Cardiac muscle cell (in vitro differentiated cells and primary cell): ENCODE measurements at places on chromosomes 12 and 14. TPM values are rescaled to one million over a fixed set of nuclear protein-coding genes. Genes with fewer than 3 reads are reported as not detected.

Gene CDCA4
- total RNA-seq, result 36.7 and 47.7 TPM in 2 replicates

Gene CLEC4C
- total RNA-seq, result not detected in 2 replicates

Gene TMEM179
- 3.6 and 6.9 TPM in 2 replicates for total RNA-seq

Gene ADAM20
- total RNA-seq, result 0.04 and 0.74 TPM in 2 replicates

Gene LRTM2
- total RNA-seq, result not detected in 2 replicates

Gene CLEC9A
- total RNA-seq, result not detected in 2 replicates

Gene PAX9
- not detected in 2 replicates for total RNA-seq

Gene TEX22
- 2.5 and 3.7 TPM in 2 replicates for total RNA-seq

Gene INHBC
- 0.21 TPM in 1 of 2 replicates, not detected in the other for total RNA-seq

Gene OR10AD1
- not detected in 2 replicates for total RNA-seq

Gene PROX2
- total RNA-seq, result not detected in 2 replicates

Gene CCDC196
- not detected in 2 replicates for total RNA-seq
